Activated CD8-positive, alpha-beta memory T cell treated with anti-CD3 and anti-CD28 coated beads, Interleukin-2, amount 10 ng/mL, durations not matched to agents 7 days and 5 days (primary cell): ENCODE measurements at places on chromosomes 2 and 18. TPM values are rescaled to one million over a fixed set of nuclear protein-coding genes. Genes with fewer than 3 reads are reported as not detected.

- DNase-seq: no peak
- no peak overlapping the region for H3K4me3 ChIP-seq
- no peaks in the 10 kb centered on the region for H3K4me1 ChIP-seq
Measured at GRCh38 chr2:23414871-23415270, 29.9 kb downstream of the KLHL29 start.

DNA sequence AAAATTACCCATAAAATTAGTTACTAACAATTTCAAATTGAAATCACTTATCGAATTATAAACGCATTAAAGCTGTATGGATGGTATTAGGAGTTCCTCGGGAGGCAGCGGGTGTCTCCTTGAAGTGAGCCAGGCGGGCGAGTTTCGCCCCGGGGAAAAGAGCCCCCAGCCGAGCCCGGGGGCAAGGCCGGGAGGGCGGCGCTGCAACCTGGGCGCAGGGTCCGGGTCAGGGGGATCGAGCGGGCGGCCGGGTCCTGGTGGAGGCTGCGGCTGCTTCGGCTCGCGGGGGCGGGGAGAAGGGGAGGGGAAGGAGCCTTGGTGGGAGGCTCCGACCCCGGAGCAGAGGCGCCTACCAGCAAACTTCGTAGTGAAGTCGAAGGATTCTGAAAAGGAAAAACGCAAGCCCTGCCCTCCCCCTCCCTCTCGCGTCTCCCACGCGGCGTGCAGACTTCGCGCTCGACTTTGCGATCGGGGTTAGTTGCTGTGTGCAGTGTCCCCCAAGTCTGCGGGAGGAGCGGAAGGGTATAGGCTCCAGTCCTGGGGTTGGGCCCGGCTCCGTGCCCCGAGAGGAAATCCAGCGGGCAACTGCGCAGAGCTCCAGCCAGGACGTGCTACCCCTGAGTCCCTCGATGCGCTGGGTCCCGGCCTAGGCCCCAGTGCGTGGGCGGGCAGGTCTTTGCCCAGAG is 140.8 kb downstream of the MEIS1 start:
- DNase-seq: no peak
- no peak overlapping the region for H3K27ac ChIP-seq
- no peaks in the 10 kb centered on the region for H3K4me1 ChIP-seq
- peaks cover 59% of the 10 kb centered on the region for H3K27me3 ChIP-seq

DNA sequence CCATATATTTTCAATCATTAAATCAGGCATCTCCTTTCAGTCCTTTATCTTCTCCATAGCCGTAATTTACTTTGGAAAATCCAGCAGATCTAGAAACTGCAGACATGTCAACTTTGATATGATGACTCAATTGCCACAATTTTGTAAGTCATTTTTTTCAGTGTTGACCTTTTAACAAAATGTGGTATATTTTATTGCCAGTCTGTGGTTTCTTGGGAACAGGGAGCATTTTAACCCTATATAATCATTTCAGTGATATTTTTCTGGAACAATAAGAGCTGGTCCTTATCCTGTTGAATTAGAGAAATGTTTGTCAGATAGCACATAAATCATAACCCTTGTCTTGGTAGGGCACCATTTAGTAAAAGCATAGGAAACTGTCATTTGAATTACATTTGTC is 90.9 kb upstream of the UBXN4 start:
- peaks cover 49% of the 10 kb centered on the region for H3K36me3 ChIP-seq
- no peak overlapping the region for H3K4me3 ChIP-seq
- H3K27ac ChIP-seq: no peak overlapping the region

- H3K27ac ChIP-seq: no peak overlapping the region
- no peaks in the 10 kb centered on the region for H3K36me3 ChIP-seq
- H3K4me3 ChIP-seq: no peak overlapping the region
- no peaks in the 10 kb centered on the region for H3K4me1 ChIP-seq
Measured at GRCh38 chr2:189253836-189254235, 74.3 kb upstream of the COL5A2 start.

GRCh38 chr2:215657844-215658243 is 222.0 kb upstream of the FN1 start:
- no peaks in the 10 kb centered on the region for H3K36me3 ChIP-seq
- no peaks in the 10 kb centered on the region for H3K4me1 ChIP-seq
- H3K27me3 ChIP-seq: no peaks in the 10 kb centered on the region
- H3K4me3 ChIP-seq: no peak overlapping the region

- H3K27ac ChIP-seq: no peak overlapping the region
- no peak overlapping the region for H3K4me3 ChIP-seq
- H3K4me1 ChIP-seq: peaks cover 25% of the 10 kb centered on the region
- no peak for DNase-seq
- H3K27me3 ChIP-seq: no peaks in the 10 kb centered on the region
- H3K36me3 ChIP-seq: peaks cover 25% of the 10 kb centered on the region
Measured at GRCh38 chr2:120262150-120262549, 9.5 kb downstream of the RALB start.

DNA sequence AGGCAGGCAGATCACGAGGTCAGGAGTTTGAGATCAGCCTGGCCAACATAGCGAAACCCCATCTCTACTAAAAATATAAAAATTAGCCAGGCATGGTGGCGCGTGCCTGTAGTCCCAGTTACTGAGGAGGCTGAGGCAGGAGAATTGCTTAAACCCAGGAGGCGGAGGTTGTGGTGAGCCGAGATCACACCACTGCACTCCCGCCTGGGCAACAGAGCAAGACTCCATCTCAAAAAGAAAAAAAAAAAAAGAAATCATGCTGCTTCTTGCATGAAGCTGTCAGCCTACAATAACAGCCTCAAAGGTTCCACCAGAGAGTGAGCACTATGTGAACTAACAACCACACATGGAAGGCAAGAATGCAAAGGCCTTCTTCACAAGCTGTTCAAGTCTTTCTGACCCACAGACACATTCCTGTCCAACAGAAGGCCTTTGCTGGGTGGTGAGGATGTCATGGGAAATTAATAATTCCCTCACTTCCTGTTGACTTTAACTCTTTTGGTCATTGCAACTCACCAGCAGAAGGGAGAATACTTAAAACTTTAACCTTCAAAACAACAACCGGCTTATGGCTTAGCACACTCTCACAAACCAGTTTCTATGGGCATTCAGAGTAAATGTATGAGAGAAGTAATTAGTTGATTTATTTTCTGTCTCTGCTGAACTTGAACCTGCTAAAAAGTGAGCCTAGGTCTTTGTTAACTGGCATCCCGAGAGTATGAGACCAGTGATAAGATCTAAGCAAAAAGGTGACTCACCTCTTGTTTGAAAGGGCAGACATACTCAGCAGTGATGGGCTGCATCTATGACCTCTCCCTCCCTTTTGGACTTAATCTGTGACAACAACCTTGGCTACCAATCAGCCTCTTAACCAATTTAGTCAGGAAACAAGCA is 11.8 kb downstream of the PLEKHM3 start:
- H3K27ac ChIP-seq: no peak overlapping the region
- H3K4me1 ChIP-seq: peaks cover 20% of the 10 kb centered on the region
- no peak for DNase-seq
- H3K4me3 ChIP-seq: no peak overlapping the region
- H3K27me3 ChIP-seq: no peaks in the 10 kb centered on the region

DNA sequence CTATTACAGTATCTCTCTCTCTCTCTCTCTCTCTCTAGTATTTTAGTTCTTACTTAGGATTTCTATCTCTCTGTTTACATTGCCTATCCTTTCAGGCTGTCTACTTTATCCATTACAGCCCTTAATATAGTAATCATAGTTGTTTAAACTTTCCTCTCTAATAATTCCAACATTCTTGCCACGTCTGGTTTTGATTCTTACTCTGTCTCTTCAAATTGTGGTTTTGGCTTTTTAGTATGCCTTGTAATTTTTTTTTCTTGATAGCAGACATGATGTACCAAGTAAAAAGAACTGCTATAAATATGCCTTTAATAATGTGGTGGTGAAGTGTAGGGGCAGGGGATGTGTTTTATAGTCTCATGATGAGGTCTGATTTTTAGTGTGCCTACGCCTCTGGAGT is 1809.5 kb upstream of the CELF4 start:
- no peak overlapping the region for H3K27ac ChIP-seq
- DNase-seq: no peak
- no peak overlapping the region for H3K4me3 ChIP-seq
- H3K4me1 ChIP-seq: no peaks in the 10 kb centered on the region
- H3K36me3 ChIP-seq: no peaks in the 10 kb centered on the region
- H3K27me3 ChIP-seq: no peaks in the 10 kb centered on the region

- H3K36me3 ChIP-seq: no peaks in the 10 kb centered on the region
- DNase-seq: no peak
- peaks cover 4% of the 10 kb centered on the region for H3K27me3 ChIP-seq
- no peak overlapping the region for H3K4me3 ChIP-seq
- no peak overlapping the region for H3K27ac ChIP-seq
Measured at GRCh38 chr2:215843579-215843978, 169.8 kb downstream of the MREG start.

DNA sequence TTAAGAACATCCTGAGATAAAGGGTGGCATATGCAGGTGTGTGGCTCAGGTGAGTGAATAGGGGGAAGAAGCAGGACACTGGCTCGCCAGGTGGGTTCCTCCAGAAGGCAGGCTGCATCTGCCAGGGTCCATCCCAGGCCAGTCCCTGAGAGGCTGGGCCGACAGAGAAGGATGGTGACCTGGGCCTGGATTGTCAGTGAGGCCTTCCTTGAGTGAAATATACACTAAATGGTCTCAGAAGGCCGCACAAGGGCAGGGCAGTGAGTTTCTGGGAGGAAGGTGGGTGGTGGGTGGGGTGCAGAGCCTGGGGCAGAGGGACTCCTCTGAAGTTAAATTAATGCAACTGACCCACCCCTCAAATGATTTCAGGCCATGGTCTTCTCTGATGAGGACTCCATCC is 182.1 kb downstream of the ANKRD30B start:
- no peaks in the 10 kb centered on the region for H3K36me3 ChIP-seq
- DNase-seq: no peak
- no peak overlapping the region for H3K27ac ChIP-seq
- H3K4me1 ChIP-seq: no peaks in the 10 kb centered on the region
- H3K27me3 ChIP-seq: no peaks in the 10 kb centered on the region

DNA sequence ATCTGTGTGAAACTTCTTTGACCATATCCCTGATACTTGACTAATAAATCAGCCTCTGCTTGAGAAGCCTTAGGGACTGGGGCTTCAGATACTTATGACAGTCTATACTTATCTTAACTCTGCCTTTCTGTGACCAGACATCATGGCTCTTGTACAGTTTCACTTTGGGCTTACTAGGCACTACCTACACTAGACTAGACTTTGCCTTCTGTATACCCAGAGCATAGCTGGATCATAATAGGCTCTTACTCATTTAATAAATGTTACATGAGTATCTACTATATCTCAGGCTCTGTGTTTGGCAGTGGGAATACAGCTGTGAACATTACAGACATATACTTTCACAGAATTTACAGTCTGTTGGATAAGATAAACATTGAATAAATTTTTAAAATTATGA is 9.0 kb downstream of the UGP2 start:
- H3K36me3 ChIP-seq: peaks cover 73% of the 10 kb centered on the region
- no peak overlapping the region for H3K4me3 ChIP-seq
- H3K27me3 ChIP-seq: no peaks in the 10 kb centered on the region
- peaks cover 66% of the 10 kb centered on the region for H3K4me1 ChIP-seq
- DNase-seq: no peak

DNA sequence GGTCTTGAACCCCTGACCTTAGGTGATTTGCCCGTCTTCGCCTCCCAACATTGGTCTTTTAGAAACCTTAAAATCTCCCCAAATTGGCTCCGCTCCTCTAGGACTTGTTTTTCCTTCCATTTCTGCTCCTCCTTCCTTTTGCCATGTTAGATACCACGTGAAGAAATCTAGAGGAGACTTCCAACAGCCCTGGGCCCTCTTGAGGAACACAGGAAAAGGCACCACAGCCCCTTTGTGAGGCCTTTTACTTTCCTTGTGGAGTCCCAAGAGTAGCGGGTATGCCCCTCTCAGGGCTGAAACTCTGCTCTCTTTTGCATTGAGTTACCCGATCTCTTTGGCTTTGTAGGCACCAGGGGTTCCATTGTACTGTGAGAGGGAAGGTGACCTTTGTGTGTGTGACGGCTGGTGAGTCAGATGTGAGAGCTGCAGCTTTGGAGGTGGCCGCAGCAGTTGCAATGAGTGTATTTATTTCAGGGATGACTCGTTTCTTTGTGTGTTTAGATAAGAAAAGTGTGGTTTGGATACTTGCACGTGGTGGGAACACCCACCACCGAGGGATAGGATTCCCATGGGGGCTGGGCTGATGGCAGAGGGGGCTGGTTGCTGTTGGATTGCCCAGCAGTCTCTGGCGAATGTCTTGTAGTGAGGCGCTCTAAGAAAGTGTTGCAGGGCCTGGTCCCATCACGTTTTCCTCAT is 218.4 kb upstream of the HS6ST1 start:
- H3K27me3 ChIP-seq: peaks cover 2% of the 10 kb centered on the region
- no peak overlapping the region for H3K27ac ChIP-seq
- H3K4me1 ChIP-seq: no peaks in the 10 kb centered on the region

GRCh38 chr2:120108049-120108448 is 95.2 kb downstream of the EPB41L5 start:
- no peak for DNase-seq
- peaks cover 3% of the 10 kb centered on the region for H3K36me3 ChIP-seq
- H3K4me3 ChIP-seq: no peak overlapping the region
- H3K27me3 ChIP-seq: peaks cover 11% of the 10 kb centered on the region
- H3K27ac ChIP-seq: no peak overlapping the region

GRCh38 chr18:69109686-69110085 is 291.0 kb upstream of the DOK6 start:
- H3K4me3 ChIP-seq: no peak overlapping the region
- no peak for DNase-seq
- H3K27ac ChIP-seq: no peak overlapping the region
- H3K36me3 ChIP-seq: no peaks in the 10 kb centered on the region

- no peak for DNase-seq
- H3K4me3 ChIP-seq: no peak overlapping the region
- H3K27me3 ChIP-seq: peaks cover 27% of the 10 kb centered on the region
Measured at GRCh38 chr2:64930258-64930671, 58.9 kb upstream of the SLC1A4 start.

- H3K4me3 ChIP-seq: no peak overlapping the region
- DNase-seq: no peak
- peaks cover 51% of the 10 kb centered on the region for H3K4me1 ChIP-seq
- H3K27me3 ChIP-seq: no peaks in the 10 kb centered on the region
Measured at GRCh38 chr2:147293991-147294824, 550.6 kb upstream of the ACVR2A start.

ARHGAP25 gene
- total RNA-seq: 126 TPM

NEU4 gene
- total RNA-seq: 0.12 TPM

TMEM87B gene
- 19.1 TPM for total RNA-seq

CABYR gene
- 1.2 TPM for total RNA-seq

VWC2L gene
- total RNA-seq: not detected

IL1A gene
- 0.23 TPM for total RNA-seq
